ENCODE measurements at places on chromosomes 7 and 10.

DNA sequence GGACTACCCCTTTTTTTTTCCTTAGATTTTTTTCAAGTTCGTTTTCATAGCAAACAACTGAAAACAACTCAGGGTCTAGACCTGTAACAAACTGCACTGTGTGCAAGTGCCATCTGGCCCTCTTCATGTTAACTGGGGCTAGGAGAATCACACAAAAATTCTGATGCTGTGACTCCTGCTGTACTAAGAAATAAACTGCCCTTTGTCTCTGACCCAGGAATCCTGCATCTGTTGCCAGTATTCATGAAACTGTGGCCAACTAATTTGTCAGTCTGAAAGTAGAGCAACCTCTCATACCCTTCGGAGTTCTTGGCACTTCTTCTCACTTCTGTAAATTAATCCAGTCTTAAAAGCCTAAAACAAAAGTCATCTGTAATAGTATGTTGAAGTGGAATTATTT, 218.4 kb upstream of the PCDH15 start:
- no peak for DNase-seq

- DNase-seq = no peak
Observed at GRCh38 chr10:3000048-3000447, 67.3 kb upstream of the PFKP start.

DNA sequence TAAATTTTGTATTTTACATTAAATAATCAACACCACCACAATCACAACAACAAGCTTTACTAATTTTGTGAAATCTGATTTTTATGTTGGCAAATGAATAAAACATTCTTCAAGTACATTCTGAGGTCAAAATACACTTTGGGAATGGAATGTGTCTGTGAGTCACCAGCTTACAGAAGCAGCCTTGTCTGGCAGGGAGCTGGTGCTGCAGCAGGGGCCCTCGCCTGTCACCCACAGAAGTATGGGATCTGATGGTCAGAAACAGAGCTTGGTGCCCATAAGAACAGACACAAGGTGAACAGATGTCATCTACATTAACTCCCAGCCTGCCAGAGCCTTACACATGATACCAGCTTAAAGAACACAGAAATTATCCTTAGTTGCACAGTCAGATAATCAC, 496.9 kb downstream of the CCSER2 start:
- DNase-seq = no peak

GRCh38 chr7:109473172-109473571, 903.5 kb downstream of the DNAJB9 start:
- no peak for DNase-seq

- no peak for DNase-seq
Observed at GRCh38 chr7:35419391-35419755, 165.5 kb upstream of the TBX20 start.

- DNase-seq = no peak
Observed at GRCh38 chr7:6228361-6229229, 43.8 kb downstream of the CYTH3 start.

DNA sequence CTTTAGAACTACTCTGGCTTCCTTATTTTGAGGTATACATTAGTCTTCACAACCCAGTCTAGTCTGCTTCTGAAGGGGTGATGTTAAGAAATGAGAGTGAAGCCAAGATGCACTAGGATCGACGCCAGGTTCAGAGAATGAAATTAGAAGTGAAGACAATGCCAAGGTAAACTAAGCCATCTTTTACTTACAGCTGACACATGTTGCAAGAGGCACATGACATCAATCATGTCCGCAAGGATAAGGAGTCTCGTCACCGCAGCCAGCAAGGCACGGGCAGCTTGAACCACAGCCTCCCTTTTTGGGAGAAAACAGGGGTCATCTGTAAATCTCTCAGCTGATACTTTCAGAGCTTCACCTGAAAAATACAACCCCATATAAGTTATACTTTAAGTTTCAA, 156.7 kb downstream of the CTNNA3 start:
- DNase-seq = no peak

DNA sequence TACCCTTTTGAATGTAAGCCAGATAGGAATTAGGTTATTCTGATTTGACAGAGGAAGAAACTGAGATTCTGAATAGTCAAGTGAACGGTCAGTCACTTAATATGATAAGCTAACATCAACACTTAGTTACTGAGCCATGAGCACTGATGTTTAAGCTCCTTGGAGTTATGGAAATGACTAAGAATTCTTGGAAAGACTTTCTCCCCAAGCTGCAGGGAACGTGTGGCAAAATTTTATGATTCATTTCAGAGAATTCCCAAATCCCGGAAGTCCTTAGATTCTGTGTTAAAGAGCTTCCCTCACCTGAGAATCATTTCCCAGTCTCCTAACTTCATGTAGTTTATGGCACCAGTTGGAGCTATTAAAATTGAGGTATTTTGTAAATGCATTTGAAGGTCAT, 330.9 kb downstream of the XPNPEP1 start:
- DNase-seq = no peak

- no peak for DNase-seq
Observed at GRCh38 chr10:76864922-76865321, 772.7 kb downstream of the KCNMA1 start.

- no peak for DNase-seq
Observed at GRCh38 chr7:137985253-137985896, 16.5 kb downstream of the CREB3L2 start.

DNA sequence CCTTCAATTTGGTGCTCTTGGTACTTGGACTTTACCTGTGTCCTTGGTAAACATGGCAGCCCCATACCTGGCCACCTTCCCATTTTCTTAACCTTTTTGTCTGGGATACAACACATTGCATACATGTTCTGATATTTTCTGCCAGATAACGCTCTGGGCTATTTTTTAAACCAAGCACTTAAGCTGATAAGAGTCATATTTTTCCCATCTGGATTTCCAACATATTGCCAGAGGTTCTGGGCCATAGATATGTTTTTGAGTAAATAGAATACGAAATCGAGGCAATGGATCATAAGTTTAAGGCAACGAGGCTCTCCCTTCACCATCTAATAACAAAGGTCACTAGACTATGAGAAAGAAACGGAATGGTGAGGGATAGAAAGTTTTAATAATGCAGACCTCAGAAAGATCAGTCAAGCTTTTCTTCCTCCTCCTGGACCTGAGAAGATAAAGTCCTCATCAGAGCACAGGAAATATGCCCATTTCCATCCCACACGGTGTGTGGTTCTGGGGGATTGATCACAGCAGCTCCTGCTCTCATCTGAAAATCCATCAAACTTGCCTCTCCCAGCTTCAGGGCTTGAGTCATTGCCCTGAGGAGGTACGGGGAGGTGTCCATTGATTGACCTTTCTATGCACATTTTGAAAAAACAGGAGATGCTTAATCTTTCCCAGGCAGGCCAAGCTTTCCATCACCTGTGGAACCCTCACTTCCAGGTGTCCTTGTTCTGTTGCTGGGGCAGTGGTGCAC, 257.2 kb downstream of the GFRA1 start:
- no peak for DNase-seq

- no peak for DNase-seq
Observed at GRCh38 chr7:49840751-49841405, 67.4 kb downstream of the VWC2 start.

- no peak for DNase-seq
Observed at GRCh38 chr10:133396035-133396624, 2.2 kb downstream of the MTG1 start.

GRCh38 chr7:33050535-33051318, 11.8 kb downstream of the NT5C3A start:
- DNase-seq = peak; percentile 39

DNA sequence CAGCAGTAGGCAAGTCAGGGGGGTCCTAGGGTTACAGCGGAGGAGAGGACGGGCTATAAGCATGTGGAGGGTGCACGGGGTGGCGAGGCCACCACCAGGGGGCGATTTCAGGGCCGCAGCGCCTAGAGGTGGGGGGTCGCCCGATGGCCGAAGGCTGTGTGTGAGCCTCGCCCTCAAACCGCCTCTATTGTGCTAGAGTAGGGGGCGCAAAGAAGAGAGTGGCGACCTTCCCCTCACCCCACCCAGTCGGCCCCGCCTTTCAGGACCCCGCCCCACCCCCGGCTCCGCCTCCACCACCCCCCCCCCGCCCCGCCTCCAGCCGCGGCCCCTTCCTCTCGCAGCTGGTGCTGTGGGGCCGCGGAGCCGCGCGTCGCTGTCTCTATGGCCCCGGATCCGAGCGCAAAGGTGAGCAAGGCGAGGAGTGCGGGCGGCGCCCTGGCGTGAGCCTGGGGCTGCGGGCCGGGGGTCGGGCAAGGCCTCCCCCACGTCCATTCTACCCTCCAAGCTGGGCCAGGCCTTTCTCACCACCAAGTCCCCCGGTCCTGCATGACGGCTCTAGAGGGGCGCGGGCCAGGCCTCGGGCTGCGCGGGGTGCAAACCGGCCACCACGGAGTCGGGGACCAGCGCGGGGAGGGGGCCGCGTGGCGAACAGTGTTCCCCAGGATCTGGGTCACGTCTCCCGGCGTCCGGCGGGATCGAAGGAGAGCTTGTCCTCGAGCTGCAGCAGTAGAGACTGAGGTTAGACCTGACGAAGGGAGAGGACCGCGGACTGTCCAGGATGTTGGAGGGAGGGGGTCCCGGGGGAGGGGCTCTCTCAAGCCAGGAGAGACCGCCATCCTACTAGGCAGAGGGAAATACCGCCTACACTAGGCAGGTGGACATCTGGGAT, at the start of gene SEMA4G:
Gene SEMA4G, plus strand, starts transcription at position 318 of the 889 bp plus-strand sequence. CDS start 3,409 bp downstream, outside the sequence.
- peak; percentile 64 for DNase-seq

DNA sequence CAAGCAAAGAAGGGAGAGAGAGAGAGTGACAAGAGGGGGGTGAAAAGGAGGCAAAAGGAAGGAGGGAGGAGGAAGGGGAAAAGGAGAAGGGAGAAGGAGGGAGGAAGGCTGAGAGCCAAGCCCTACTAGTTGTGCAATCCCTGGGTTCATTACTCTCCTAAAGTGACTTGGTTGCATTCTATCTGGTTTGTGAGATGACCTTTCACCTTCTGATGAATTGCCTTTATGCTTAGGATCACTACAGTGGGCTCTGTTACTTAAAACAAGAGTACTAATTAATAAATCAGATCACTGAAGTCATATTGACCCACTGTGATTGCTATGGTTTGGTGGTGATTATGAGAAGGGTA, 144.9 kb downstream of the KIF20B start:
- no peak for DNase-seq

GRCh38 chr10:52400562-52400961, 86.5 kb downstream of the DKK1 start:
- DNase-seq = no peak

DNA sequence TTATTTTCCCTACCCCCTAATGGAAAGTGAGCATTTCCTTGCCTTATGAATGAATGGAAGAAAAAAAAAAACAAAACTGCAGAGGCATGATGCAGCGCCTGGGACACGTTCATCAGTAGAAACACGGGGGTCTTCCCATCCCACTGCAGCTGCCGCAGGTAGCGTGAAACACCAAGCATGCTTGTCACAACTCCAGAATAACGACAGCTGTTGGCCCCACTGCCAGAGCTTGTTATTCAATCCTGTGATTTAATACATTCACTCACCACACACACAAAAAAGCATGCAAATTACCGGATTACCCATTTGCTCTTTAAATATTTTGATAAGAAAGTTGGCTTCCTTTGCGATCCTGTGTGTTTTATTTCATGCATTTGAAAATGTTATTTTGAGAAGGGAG, 48.4 kb upstream of the GNA12 start:
- DNase-seq = no peak

- DNase-seq = no peak
Observed at GRCh38 chr7:82750007-82750406, 306.4 kb upstream of the CACNA2D1 start.

DNA sequence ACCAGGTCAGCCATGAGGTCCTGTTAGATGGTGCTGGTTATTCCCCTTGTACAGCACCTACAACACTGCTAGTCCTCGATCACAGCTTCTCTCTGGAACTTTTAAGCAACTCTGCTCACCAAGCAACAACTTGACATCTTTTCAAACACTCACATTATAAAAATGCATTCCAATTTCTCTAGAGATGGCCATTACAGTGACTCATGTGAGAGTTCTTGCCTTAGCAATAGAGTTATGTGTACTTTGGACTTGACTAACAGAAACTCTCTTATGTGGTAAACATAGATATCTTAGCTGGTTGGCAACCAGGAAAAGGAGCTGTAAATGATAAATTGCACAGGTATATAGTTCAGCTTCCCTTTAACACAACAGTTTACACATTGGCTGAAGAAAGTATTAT, 122.2 kb downstream of the PDE1C start:
- DNase-seq = no peak

GRCh38 chr7:38410056-38410455, 136.6 kb upstream of the TARP start:
- no peak for DNase-seq

DNA sequence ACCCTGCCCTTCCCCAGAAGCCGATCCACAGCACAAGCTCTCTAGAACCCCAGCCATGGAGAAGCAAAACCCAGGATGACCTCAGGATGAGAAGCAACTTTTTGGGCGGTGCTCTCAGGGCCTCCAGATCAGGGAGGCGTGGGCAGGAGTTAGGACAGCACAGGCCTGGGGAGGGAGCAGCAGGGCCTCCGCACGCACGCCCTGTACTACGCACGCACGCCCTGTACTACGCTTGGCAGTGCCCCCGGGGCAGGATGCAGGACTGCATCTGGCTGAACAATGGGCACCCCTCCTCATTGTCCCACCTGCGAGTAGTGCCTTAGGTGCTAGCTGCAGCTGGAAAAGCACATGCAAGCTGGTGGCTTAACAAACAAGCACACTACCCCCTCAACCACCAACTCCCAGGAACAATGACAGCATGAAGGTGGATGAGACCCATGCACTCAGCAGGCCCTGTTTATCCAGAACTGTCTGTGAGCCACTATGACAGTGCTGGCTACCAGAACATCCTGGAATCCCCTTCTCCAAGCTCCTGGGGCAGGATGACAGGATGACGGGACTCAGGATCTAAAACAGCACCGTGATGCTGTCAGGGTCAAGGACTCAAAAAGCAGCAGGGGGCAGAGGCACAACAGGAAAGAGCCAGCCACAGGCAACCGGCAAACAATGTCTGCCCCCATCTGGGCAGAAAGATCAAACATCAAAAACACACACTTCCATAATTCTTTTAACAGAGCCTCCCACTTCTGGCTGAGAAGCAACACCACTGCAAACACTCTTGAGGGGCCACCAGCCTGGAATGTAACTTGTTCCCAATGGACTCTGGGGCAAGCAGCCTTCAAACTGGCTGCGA, 11.8 kb downstream of the PODXL start:
- DNase-seq = peak; percentile 20

- no peak for DNase-seq
Observed at GRCh38 chr7:44796034-44796503, 412 bp upstream of the PPIA start.

GRCh38 chr7:29035044-29035740, 77.1 kb upstream of the TRIL start:
- DNase-seq = peak; percentile 48

DNA sequence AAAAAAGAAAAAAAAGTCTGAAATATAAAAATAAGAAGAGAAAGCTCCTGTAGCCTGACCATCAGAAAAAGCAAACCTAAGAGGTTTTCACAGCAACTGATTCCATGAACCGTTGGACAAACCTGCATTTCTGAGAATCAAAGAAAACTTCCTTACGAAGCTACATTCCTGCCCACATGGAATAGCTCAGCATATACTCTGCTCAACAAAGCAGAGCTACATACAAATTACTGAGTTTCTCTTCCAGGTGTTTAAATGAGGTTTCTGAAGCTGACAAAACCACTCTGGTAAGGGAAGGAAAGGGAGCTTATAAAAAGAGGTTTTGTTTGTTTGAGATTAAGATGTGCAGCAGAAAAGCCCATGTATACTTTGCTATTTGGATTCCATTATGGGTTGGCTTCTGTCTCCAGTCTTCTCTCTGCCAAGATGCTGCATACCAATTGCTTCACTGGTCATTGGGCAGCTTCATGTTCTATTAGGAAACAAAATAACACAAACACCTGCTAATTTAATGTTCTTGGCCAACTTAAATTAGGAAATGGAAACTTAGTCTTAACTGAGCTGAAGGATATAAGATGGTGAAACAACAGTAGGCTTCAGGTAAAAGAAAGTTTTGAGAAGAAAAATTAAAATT, 314.1 kb downstream of the LRRTM3 start:
- DNase-seq = no peak

All from activated CD8-positive, alpha-beta T cell treated with anti-CD3 and anti-CD28 coated beads for 36 hours (primary cell).